ENCODE measurements at places on chromosomes 3 and 15.
A peak's percentile ranks its signal among the peaks of the same experiment; 100 is the strongest.

DNA sequence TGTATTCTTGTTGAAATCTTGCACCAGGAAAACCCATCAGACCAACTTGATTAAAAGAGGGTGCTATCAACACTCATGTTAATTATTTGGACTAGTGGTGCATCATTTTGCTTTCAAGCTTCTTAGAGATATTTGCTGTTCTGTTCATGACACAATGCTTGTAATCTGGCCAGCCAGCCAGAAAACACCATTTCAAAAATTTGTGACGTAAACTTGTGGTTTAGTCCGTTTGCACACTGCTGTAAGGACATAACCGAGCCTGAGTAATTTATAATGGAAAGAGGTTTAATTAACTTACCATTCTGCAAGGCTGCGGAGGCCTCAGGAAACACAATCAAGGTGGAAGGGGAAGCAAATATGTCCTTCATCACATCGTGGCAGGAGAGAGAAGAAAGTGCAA, 374.3 kb upstream of the TGFBR2 start:
- DNase-seq = peak; percentile 60

GRCh38 chr3:9747267-9747666, 2.5 kb upstream of the OGG1 start:
- no peak for DNase-seq

DNA sequence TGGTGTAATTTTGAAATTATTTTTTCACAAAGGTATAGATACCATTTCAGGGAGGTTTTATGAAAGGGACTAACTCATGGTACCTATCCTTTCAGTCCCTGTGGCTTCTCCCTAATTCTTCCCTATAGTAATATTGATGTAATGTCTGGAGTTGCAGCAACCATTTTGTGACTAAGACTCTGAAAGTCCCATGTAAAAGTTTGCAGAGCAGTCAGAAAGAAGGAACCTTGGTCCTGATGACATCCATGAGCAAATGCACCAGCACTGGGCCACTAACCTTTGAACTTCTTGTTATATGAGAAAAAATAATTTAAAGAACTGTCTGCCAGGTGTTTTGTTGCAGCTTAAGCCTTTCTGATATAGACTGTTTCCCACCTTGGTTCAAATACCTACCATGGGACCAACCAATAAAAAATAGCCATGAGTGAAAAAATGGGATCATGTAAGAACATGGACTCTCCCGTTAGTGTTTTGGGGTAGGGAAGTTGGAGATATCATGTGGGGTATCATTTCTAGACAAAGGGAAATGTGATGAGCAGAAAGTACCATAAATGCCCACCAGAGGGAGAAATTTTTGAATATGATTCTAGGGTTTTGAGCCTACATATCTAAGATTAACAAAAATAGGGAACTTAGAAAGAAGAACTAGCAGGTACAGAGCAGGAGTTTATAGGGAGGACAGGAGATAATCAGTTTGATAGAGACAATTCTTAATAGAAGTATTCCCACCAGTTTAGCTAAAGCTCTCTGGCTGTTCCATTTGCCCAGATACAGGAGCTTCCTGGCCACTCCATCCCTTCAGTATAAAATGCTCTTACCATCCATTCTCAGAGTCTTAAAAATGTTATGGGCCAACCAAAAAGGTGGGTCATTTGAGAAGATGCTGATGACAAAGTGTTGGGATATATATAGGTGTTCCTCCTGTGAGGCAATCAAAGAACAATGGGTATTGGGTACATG, 3.4 kb upstream of the CPOX start:
- DNase-seq = peak; percentile 87

GRCh38 chr3:56788521-56788920, 13.2 kb downstream of the ARHGEF3 start:
- no peak for DNase-seq

GRCh38 chr3:126537116-126537729, 13.3 kb downstream of the CHST13 start:
- DNase-seq = no peak

DNA sequence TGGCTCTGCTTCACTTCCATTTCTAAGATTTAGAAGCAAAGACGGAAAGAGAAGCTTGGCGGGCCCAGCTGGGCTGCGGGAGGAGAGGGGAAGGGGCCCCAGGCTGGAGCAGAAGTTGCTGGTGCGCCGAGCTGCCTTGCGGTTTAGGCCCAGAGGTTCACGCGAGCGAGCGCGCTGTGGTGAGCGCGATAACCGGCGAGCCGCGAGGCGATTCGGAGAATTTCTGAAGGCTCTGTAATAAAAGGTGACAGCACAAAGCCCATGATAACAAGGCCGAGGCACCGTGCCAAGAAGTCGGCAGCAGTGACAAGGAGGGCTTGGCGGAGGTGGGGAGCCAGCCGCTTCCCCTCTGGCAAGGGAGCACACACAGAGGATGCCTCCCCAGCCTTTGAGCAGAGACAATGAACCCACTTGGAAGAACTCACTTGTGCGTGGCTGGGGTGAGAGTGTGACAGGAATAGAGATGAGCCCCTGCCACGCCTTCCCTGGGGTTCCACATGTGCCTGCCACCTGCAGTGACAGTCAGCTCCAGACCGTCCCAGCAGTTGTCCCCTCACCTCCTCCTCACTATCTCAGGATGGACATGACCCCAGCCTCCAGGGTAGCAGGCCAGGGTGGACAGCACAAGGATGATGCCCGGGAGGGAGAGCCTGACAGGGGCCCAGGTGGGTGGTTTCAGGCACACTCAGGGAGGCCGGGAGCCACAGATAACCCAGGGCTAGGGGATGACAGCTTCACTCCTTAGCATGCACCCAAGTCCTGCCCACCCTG, 315.2 kb downstream of the UACA start:
- peak; percentile 99 for DNase-seq

DNA sequence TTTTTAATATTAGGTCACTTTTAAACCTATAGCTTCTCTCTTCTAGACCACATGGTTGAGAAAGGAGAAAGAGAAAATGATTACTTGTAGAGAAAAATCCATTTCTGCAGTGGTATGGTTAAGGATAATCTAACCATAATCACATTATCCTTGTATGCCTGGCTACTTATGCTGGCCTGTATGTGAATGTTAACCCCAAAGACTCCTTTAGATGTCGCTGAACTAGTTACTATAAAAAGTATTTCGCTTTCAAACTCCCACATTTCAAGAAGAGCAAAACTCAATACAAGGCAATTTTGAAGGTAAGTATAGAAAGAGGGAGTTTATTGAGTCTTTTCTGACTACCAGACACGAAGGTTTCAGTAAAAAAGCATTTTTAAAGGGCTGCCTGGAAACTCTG, 2.2 kb downstream of the KCTD6 start:
- DNase-seq = no peak

GRCh38 chr3:178271740-178272387, 264.4 kb upstream of the KCNMB2 start:
- DNase-seq = peak; percentile 35

GRCh38 chr15:90609242-90610180, 79.8 kb downstream of the CRTC3 start:
- DNase-seq = no peak

All from hematopoietic multipotent progenitor cell treated with erythropoietin and hydrocortisone succinate and interleukin-3 and kit ligand, for 4 days (in vitro differentiated cells).